ENCODE measurements at places on chromosomes 5 and 9.

GRCh38 chr5:159928122-159928909 is 12.0 kb downstream of the ADRA1B start:
- DNase-seq: peak; percentile 60

DNA sequence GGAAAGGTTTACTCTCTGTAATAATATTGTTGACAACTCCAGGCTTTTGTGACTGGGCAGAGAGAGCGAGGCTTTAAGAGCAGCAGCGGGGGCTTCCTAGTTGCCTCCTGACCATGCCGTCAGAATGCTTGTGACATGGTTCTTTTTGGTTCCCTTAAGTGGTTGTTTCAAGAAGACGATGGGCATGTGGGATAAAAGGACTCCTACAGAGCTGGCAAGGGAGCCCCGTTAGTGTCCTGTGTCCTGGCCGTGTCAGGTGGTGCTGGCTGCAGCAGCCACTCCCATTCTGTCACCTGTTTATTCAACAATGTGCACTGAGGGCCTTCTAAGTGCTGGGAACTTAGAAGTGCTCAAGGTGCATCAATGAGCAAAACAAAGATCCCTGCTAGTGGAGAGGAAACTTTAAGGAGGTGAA is 19.7 kb downstream of the LCP2 start:
- DNase-seq: no peak

- DNase-seq: no peak
Measured at GRCh38 chr9:1083325-1083913, 33.3 kb downstream of the DMRT2 start.

DNA sequence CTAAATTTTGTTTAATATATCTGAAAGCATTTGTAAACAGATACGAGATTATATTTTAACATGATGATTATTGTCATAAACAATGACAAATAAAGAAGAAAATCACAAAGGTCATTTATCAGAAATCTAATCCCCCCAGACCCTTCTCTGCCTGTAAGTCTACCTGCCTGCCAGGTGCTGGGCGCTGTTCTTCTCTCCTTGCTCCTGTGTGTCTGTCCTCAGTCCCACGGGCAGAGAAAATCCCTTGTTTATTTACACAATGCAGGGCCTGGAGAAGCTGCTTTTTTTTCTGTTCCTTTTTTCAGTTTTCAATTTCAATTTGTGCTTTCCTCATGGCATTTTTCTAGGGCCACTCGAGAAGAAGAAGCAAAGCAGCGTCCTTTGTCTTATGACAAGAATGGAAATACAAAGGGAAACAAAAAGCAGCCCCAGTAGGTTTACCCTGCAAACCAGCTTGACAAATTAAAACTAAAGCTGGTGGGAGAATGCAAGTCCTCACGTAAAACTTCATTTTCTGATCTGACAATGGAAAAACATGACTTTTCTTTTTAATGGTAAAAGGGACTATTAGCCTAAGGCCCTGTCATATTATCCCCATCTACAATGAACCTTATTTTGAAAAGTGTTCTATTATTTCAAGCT is 282.4 kb upstream of the KLF9 start:
- DNase-seq: no peak

DNA sequence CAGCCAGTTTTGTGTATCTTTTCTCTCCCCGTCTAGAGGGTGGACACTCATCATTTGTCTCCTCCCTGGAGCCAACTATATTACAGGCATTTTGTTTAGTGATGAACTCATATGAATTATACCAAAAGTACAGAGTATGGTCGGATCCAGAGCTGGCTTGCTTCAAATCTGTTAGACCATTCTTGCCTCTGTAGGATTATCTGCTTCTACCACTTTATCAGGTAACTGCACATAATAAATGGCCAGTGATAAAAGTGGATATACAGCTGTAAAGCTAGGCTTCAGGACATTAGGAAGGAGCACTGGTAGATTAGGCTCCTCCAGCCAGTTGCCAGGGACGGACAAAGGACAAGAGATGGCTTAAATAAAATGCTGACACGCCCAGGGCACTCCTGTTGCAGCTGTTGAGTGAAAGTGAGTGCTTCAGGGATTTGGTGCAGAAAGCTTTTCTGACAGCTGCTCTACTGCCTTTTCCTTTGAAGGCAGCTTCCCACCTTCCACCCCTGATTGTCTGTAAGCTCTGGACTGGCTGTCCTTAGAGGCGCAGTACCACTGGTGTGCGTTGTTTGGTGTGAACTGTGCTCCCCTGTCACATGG is 259.2 kb downstream of the PDZD2 start:
- no peak for DNase-seq

- DNase-seq: no peak
Measured at GRCh38 chr5:78983601-78984438, 1.3 kb downstream of the ARSB start.

DNA sequence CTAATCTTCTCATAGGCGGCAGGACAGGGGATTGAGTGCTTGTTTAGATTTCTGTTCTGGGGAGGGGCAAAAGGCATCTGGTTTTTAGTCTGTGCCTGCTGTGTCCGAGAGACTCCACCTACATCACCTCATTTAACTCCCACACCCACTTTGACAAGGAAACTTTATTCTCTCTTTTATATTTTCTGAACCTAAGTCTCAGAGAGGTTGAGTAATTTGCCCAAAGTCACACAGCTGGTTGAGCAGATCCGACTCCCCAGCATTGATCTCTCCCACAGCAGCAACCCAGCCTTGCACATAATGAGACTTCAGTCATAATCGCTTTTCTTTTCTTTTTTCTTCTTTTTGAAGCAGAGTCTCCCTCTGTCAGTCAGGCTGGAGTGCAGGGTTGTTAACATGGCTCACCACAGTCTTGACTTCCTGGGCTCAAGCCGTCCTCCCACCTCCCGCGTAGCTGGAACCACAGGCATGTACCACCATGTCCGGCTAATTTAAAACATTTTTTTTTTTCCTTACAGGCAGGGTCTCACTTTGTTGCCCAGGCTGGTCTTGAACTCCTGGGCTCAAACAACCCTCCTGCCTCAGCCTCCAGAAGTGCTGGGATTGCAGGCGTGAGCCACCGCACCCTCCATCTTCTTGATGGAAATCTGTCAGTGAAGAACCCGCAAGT is 36.5 kb upstream of the ANKRD33B start:
- DNase-seq: no peak

DNA sequence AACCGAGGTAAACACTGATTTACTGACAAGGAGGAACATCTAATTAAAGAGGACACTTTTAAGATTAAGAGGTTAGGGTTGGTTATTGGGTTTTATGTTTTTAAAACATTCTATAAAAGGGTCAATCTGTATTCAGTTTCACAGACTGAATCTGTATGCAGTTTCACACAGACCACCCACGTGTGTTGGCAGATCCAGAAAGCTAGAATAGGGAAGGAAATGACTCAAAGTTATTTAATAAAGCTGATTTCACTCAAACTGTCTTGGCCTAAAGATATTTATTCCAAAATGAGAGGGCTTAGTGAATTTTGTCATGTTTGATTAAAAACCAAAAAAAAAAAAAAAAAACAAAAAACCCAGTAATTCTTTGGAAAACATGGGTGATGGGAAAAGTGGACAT is 140.2 kb downstream of the SLC24A2 start:
- no peak for DNase-seq

DNA sequence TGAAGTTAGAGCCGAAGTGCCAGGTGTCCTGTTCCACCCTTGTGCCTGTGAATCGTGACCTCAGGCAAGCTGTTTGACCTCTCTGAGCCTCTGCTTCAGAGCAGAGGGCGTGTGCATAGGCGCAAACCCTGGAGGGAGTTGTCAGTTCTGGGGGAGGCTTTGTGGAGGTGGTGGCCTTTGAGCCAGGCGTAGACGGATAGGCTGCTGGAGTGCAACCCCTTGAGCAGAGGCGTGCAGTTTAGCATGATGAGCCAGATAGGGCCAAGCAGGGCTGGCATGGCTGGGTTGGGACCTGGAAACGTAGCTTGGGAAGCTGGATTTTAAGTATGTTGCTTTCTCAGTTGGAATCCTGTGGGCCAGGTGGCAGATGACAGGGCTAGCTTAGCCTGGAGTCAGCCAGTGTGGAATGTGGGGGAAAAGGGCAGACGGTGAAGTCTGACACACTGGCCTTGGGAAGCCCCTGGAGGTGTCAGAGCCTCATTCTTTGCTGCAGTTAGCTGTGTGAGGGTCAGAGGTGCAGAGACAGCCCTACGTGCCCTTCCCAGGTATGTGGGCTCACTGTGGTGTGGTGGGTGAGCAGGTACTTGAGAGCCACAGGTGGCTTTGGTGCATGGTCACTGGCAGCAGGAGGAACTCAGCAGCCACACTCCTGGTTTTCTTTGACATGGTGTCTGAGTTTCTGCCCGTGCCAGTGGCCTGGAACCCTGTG is 93.4 kb downstream of the DAB2IP start:
- peak; percentile 23 for DNase-seq

GRCh38 chr9:115226152-115226551 is 108.2 kb upstream of the TNC start:
- no peak for DNase-seq

GRCh38 chr5:110940136-110940535 is 131.4 kb upstream of the TSLP start:
- DNase-seq: no peak

DNA sequence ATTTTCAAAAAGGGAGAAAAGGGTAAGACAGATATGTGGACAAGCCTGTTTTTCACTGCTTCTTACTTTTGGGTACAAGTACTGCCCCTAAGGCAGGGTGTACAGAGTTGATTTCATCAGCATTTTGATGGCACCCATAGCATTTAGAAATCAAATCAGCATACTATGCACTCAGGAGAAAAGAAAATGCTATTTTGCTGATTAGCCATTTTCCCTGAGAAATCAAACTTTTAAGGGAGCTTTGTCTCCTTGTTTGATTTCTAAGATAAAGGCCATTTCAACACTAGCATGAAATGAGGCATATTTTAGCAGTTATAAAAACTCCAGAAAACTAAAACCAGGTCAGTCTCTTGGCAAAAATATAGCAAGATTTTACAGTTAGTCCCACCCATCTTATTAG is 2269.4 kb upstream of the WWC1 start:
- DNase-seq: no peak

- no peak for DNase-seq
Measured at GRCh38 chr5:132998556-132998955, 27.8 kb downstream of the ZCCHC10 start.

- DNase-seq: peak; percentile 73
Measured at GRCh38 chr5:139850423-139851016, 54.9 kb downstream of the PSD2 start.
